ENCODE measurements at places on chromosomes 11 and 22.
A peak's percentile ranks its signal among the peaks of the same experiment; 100 is the strongest.

GRCh38 chr11:30868626-30869081 is 282.5 kb upstream of the MPPED2 start:
- no peak for DNase-seq

GRCh38 chr11:74195828-74196227 is 24.7 kb downstream of the PPME1 start:
- no peak for DNase-seq

DNA sequence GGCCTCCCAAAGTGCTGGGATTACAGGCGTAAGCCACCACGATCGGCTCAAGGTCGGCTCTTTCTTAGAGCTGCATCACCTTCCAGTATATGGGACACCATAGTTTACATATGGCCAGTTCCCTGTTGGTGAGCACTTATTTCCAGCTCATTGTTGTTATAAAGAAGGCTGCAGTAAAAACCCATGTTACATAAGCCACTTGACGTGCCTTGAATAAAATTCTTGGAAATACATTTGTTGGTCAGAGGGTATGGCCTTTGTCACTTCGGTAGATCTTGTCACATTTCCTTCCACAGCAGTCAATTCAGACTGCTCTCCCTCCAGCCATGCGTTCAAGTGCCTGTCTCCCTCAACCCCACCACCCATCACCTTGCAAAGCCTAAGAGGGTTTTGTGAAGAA is 92.9 kb downstream of the PRR5L start:
- no peak for DNase-seq

GRCh38 chr11:3147257-3147619 is 17.9 kb downstream of the OSBPL5 start:
- DNase-seq, result no peak

- DNase-seq, result peak; percentile 7
These were observed 68.9 kb downstream of the CYB5R2 start for GRCh38 chr11:7604331-7604955.

GRCh38 chr11:6505577-6506240 is 8.6 kb downstream of the DNHD1 start:
- peak; percentile 32 for DNase-seq

- DNase-seq, result no peak
These were observed 29.9 kb downstream of the IL10RA start for GRCh38 chr11:118016104-118016503.

DNA sequence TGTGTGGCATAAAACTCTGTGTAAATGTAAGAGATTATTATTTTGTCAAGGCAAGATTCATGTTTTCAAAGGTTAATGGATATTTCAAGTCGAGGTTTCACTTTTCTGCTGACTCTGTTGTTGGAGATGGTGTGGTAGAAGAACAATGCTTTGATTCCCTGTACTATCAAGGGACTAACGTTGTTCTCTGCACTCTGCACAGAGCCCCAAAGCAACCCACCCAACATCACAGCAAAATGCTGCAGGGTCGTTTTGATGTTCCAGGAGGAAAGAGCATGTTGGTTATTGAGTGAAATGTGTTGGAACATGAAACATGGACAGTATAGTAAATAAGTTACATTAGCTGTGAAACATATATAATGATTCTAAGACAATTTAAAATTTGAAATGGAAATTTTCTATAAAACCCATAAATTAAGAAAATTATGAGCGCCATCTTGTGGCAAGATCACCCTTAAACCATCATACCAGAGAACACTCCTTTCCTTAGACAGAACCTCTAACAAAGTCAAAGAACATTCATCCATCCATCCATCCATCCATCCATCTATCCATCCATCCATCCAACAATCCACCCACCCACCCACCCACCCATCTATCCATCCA is 164.4 kb upstream of the ZBED5 start:
- peak; percentile 40 for DNase-seq

DNA sequence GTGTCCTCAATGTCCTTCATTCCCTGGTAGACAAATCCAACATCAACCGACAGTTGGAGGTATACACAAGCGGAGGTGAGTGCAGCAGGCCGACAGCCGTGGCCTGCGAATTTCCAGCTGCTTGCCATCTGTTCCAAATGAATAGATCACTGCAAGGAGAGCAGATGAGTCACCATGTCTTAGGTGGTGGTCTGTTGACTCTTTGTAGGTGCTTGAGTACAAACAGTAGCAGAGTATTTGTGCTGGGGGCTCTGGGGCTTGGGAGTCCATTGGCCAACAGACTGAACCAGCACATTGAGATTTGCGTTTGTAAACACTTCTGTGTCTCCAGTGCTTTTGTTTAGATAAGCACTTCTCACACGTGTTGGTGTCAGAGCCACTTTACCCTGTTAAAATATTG is 21.1 kb downstream of the EIF3L start:
- no peak for DNase-seq

DNA sequence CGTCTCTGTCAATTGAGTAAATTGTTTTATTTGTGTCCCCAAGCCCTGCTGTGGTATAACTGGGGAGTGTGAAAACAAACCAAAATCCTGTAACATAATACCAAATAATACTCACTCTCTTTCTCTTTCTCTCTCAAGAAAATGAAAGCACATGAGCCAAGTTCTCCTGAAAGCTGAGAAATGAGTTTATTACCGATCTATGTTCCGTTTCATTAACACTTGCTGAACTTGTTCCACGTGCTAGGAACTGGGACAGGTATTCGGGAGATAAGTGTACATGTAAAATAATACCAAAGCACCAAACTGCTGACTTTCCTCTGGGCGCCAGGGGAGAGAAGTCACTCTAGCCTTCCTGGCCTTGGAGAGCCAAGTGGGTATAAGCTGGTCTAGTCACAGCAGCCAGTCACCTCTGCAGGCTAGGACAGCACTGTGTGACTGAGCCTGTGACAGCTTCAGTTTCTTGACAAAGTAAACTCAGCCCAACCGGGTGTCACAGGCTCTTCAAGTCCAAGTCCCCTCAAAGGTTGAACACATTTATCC is 23.1 kb downstream of the CD6 start:
- DNase-seq, result no peak

GRCh38 chr11:5689551-5689983 is at the start of gene TRIM22:
Gene TRIM22, plus strand, starts transcription at chr11:5689790. Its CDS starts 6,443 bp downstream, at chr11:5696233.
- DNase-seq, result no peak
